ENCODE measurements at places on chromosomes 16 and 17. TPM values are rescaled to one million over a fixed set of nuclear protein-coding genes. Genes with fewer than 3 reads are reported as not detected.

The RAB26 gene
- polyA plus RNA-seq: not detected

The MYH1 gene
- not detected for polyA plus RNA-seq

The KCNJ16 gene
- not detected for polyA plus RNA-seq

- DNase-seq: no peak
- peaks cover 9% of the 10 kb centered on the region for H3K4me1 ChIP-seq
- H3K27me3 ChIP-seq: no peaks in the 10 kb centered on the region
- H3K36me3 ChIP-seq: peaks cover 4% of the 10 kb centered on the region
- H3K4me3 ChIP-seq: no peak overlapping the region
- H3K27ac ChIP-seq: no peak overlapping the region
Measured at GRCh38 chr17:57342963-57343589, 86.8 kb downstream of the MSI2 start.

GRCh38 chr16:19840524-19841110 is 44.0 kb downstream of the GPRC5B start:
- H3K36me3 ChIP-seq: no peaks in the 10 kb centered on the region
- H3K27ac ChIP-seq: no peak overlapping the region
- DNase-seq: no peak
- H3K4me3 ChIP-seq: no peak overlapping the region
- no peaks in the 10 kb centered on the region for H3K27me3 ChIP-seq
- no peaks in the 10 kb centered on the region for H3K4me1 ChIP-seq

DNA sequence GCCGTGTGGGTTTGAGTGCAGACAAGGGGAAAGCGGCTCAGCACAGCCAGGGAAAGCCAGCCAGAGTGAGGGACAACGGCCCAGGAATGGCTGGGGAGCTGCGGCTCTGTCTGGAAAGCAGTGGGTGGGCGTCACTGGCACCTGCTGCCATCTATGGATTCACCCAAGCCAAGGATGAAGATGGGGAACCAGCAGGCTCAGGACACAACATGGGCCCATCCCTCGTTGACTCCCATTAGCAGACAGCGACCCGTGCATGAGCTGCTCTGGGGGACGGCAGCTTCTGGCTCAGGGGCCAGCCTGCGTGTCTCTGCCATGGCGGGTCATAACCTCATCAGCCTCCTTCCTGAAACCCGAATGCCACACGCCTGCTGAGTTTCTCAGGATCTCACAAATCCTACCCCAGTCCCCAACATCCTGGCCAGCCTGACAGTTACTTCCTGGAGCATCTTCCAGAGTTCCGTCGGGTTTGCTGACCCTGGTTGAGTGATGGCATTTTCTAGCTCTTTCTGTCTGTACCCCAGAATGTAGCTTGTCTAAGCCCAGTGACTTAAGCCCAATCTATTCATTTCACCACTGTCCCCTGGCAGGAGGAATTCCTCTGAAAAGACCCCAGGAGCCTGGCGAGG is 50.7 kb downstream of the SLC7A5 start:
- peaks cover 10% of the 10 kb centered on the region for H3K4me1 ChIP-seq
- H3K27me3 ChIP-seq: no peaks in the 10 kb centered on the region
- no peaks in the 10 kb centered on the region for H3K36me3 ChIP-seq
- no peak overlapping the region for H3K27ac ChIP-seq
- no peak for DNase-seq

GRCh38 chr16:4936181-4936990 is 562 bp downstream of the PPL start:
- no peak overlapping the region for H3K27ac ChIP-seq
- peaks cover 40% of the 10 kb centered on the region for H3K27me3 ChIP-seq
- H3K36me3 ChIP-seq: no peaks in the 10 kb centered on the region
- H3K4me1 ChIP-seq: peaks cover 10% of the 10 kb centered on the region
- H3K4me3 ChIP-seq: peak overlapping the region; percentile 14

DNA sequence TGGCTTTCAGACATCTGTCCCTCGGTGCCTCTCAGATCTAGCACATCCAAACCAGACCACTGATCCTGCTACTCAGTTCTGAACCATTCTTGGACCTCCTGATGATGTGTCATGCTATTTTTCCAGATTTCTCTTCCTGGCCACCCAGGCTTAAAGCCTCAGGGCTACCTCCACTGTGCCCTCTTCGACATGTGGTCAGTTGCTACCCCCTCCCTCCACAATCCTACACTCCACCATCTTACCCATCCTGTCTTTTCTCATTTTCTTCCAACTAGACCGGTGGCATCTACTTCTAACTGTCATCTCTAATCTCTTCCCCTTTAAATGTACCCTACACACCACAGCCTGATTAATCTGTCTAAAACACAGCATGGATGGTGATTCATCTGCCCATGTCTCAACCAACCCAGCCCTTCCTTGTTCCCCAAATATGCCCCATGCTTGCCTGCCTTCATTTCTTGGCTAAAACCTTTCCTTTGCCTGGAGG is 478.6 kb downstream of the SLC39A11 start:
- H3K4me3 ChIP-seq: no peak overlapping the region
- no peaks in the 10 kb centered on the region for H3K36me3 ChIP-seq
- H3K27ac ChIP-seq: no peak overlapping the region

DNA sequence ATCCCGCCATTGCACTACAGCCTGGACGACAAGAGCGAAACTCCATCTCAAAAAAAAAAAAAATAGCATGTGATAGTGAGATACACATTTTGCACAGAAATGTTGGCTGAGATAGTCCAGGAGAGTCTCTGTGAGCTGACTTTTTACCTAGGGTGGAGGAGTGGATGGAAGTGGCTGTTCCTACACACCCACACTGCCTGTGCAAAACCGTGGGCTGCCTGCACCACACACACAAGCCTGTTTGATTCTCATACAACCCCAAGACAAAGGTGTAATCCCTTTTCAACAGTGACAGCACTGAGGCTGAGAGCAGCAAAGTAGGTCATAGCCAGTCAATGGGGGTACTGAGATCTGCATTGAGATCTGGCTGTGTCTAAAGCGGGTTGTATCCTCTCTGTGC is 86.8 kb downstream of the MARF1 start:
- no peak overlapping the region for H3K4me3 ChIP-seq
- no peaks in the 10 kb centered on the region for H3K27me3 ChIP-seq
- H3K27ac ChIP-seq: no peak overlapping the region
- DNase-seq: no peak
- peaks cover 4% of the 10 kb centered on the region for H3K4me1 ChIP-seq

- H3K4me3 ChIP-seq: no peak overlapping the region
- no peaks in the 10 kb centered on the region for H3K27me3 ChIP-seq
- H3K27ac ChIP-seq: no peak overlapping the region
- H3K36me3 ChIP-seq: no peaks in the 10 kb centered on the region
- no peak for DNase-seq
- peaks cover 20% of the 10 kb centered on the region for H3K4me1 ChIP-seq
Measured at GRCh38 chr17:31595076-31595475, 203.6 kb downstream of the RAB11FIP4 start.

GRCh38 chr16:80752541-80752940 is 51.9 kb downstream of the CDYL2 start:
- no peaks in the 10 kb centered on the region for H3K4me1 ChIP-seq
- H3K4me3 ChIP-seq: no peak overlapping the region
- H3K27me3 ChIP-seq: no peaks in the 10 kb centered on the region
- no peak for DNase-seq
- H3K36me3 ChIP-seq: no peaks in the 10 kb centered on the region

- no peaks in the 10 kb centered on the region for H3K27me3 ChIP-seq
- H3K4me1 ChIP-seq: no peaks in the 10 kb centered on the region
- H3K27ac ChIP-seq: no peak overlapping the region
- DNase-seq: no peak
- H3K4me3 ChIP-seq: no peak overlapping the region
Measured at GRCh38 chr17:19771971-19772630, 24.0 kb upstream of the ALDH3A1 start.

GRCh38 chr17:7656958-7657609 is 6.4 kb downstream of the ATP1B2 start:
- DNase-seq: no peak
- no peaks in the 10 kb centered on the region for H3K4me1 ChIP-seq
- no peak overlapping the region for H3K27ac ChIP-seq
- peaks cover 24% of the 10 kb centered on the region for H3K27me3 ChIP-seq
- H3K4me3 ChIP-seq: no peak overlapping the region
- H3K36me3 ChIP-seq: no peaks in the 10 kb centered on the region

DNA sequence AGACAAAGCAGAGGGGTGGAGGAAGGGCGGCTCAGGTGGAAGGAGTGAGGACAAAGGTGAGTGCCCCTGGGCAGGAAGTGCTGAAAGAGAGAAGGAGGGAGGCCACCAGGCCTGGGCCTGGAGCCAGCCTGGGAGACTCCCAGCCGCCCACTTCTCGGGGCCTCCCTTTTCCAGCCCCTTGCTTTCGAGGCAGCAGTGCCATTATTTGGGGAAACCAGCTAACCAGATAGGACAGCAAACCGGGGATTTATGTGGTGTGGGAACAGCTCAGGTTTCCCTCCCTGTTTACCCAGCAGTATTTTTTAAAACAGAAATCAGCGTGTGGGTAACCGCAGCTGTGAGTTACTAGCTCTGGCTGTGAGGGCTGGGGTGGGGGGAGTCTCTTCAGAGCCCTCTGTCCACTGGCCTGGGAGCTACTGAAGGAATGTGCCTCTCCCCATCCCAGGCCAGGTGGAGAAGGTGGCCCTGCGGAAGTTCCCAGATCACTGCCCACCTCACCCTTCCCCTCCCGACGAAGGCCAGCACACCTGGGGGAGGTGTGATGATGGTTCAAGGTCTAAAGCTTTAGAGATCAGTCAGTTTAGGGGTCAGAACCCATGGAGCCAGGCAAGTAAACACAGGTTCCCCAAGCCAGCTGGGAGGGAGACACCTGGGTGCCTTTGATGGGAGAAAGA is 8.4 kb upstream of the MEOX1 start:
- no peak overlapping the region for H3K4me3 ChIP-seq
- no peak for DNase-seq
- no peaks in the 10 kb centered on the region for H3K36me3 ChIP-seq
- H3K27me3 ChIP-seq: no peaks in the 10 kb centered on the region

DNA sequence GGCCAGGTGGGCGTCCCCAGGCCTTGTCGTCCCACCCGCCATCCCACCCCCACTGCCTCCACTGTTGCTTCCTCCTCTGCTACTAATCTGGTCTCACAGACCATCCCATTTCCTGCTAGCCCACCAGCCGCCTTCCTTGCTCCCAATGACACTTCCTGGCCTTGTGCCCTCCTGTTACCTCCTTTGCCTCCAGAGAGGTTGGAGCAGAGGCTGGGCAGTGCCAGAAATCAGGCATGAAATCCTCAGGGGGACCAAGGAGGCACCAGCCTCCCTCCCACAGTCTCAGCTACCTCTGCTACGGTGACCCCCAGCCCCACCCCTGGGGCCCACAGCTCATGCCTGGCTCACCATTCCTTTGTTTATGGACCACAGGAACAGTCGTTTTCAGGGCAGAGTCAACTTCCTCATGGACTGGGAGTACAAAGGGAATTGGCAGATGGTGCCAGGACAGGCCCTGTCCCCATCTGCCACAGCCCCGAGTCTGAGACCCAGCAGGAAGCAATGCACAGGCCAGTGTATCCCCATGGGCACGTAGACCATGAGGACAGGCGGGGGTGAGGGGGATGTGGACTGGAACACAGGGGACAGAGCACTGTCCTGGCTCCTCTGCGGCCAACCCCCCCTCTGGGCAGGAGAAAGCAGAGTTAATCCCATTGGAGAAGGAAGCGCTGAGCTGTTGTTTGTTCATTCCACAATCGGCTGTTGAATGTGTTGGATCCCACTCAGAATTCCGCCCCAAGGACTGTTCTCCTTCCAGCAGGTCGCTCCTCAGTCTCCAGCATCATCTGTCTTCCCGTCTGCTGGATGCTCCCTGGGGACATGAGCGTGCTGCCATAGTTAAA is 2.2 kb upstream of the CDH5 start:
- H3K27ac ChIP-seq: no peak overlapping the region
- no peaks in the 10 kb centered on the region for H3K27me3 ChIP-seq
- no peaks in the 10 kb centered on the region for H3K36me3 ChIP-seq
- no peak overlapping the region for H3K4me3 ChIP-seq
- peaks cover 55% of the 10 kb centered on the region for H3K4me1 ChIP-seq
- no peak for DNase-seq

GRCh38 chr17:62745806-62746205 is 62.3 kb downstream of the MARCHF10 start:
- no peak for DNase-seq
- H3K4me3 ChIP-seq: no peak overlapping the region
- H3K36me3 ChIP-seq: no peaks in the 10 kb centered on the region
- no peaks in the 10 kb centered on the region for H3K4me1 ChIP-seq

- DNase-seq: no peak
- H3K4me1 ChIP-seq: no peaks in the 10 kb centered on the region
- H3K27ac ChIP-seq: no peak overlapping the region
- H3K27me3 ChIP-seq: no peaks in the 10 kb centered on the region
- H3K36me3 ChIP-seq: no peaks in the 10 kb centered on the region
Measured at GRCh38 chr17:1989135-1989534, 36.0 kb downstream of the RTN4RL1 start.

- no peaks in the 10 kb centered on the region for H3K27me3 ChIP-seq
- no peak overlapping the region for H3K27ac ChIP-seq
- no peaks in the 10 kb centered on the region for H3K4me1 ChIP-seq
- H3K36me3 ChIP-seq: no peaks in the 10 kb centered on the region
- no peak for DNase-seq
Measured at GRCh38 chr17:70912716-70913485, 743.6 kb downstream of the KCNJ2 start.

DNA sequence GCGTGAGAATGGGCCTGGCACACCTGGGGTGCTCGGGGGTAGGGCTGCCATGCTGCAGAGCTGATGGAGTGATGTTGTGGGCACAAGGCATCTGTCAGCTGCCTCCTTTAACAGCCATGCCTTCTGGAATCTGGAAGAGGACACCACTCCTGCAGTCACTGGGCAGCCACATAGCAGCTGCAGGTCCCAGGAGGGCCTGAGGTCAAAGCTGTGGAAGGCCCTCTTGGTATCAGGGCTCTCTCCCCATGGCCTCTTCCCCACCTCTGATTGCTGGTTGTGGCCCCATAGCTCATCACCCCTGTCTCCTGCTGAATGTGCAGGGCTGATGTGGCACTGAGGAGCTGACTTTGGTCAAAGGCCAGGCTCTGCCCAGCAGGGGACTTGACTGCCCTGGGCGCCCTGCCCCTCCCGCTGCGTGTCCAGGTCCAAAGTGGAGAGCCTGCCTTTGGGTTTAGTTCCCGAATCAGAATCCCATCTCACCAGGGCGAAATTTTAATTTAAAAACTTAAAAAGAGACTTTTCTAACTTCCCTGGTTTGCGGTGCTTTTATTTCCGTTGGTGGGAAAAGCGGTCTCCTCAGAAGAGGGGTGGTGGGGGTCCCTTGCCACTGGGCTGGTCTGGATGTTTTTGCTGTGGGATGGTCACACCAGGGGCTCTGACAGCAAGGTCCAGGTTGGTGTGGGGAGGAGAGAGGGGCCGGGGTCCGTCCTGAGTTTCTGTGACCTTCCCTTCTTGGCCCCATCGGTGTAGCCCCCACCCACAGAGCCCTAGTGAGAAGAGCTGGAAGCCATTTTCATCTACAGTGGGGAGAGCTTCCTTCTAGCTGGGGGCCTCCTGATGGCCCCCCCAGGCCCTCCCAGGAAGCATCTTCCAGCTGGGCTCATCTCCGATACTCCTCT is 5.9 kb downstream of the UBALD2 start:
- H3K4me3 ChIP-seq: peak overlapping the region; percentile 33
- peaks cover 16% of the 10 kb centered on the region for H3K36me3 ChIP-seq
- no peak for DNase-seq
- peak overlapping the region; percentile 74 for H3K27ac ChIP-seq
- H3K27me3 ChIP-seq: no peaks in the 10 kb centered on the region
